NAMALWA (cell line): ENCODE measurements at places on chromosomes 16 and 17.

- DNase-seq = no peak
Observed at GRCh38 chr16:69838489-69838888, 76.4 kb downstream of the WWP2 start.

DNA sequence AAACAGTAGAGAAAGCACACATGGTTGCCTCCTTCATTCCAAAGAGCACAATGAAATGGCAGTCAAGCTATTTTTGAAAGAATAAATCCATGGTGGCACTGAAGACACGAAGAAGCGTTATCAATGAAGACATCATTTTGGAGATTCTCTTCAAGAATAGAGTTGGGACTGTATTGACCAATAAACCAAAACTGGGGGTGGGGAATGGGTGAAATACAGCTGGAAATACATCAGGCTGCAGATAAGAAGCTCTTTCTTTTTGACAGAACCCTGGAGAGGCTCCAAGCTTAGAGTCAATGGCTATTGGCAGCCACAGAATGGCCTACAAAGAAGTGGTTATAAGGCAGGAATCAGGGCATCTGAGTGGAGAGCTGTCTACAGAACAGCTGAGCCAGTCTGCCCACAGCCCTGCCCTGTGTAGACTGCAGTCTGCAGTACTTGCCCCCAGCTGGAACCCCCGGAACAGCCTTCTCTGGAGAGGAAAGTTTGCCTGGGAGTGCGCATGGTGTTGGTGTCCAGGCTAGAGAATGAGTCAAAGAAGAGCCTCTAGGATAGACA lies 100.4 kb downstream of the STX8 start:
- no peak for DNase-seq

DNA sequence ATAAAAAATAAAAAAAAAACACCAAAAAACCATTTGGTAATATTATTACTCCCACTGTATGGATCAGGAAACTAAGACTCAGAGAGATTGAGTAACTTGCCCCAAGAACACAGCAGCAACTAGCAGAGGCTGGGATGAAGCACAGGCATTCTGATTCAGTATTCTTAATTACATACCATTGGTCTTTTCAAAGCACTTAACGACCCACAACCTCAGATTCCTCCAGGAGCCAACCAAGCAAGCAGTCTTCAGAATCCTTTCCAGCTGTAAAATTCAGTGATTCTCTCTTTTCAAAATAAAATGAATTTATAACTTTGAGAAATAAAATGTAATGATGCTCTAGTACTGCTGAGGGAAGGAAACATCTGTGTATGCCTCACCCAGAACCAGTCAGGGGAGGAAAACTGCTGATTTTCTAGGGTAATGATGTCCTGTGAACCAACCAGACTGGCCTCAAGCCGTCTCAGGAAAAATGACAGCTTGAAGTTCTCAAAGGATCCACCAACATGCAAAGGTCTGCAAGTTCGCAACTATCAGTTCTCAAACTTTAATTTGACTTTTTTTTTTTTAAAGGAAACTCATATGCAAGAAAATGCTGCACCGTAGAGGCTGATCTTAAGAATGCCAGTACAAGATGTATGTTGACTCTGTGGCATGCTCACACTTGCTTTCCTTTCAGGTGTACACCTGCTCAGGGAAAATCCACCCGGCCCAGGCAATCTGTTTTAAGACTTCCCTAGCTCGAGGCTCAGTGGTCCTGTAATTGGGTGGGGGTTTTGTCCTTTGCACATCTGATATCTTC lies 9.0 kb downstream of the CUEDC1 start:
- peak; percentile 47 for DNase-seq

DNA sequence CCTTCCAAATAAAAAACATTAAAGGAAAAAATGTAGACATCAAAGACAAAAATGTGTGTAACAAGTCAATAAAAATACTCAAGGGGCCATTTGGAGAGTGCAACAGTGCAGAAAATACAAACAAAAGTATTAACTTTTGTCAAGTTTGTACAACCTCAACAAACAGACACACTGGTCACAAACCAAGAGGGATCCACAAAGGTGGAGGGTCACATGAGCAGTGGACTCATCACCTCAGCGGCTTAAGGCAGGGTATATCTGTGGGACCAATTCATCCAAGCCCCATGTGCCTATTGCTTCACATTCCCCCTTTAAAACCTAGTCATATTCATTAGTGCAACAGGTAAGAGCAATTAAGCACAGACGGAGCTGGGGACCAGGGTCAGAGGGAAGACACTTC lies 45.2 kb downstream of the DCUN1D3 start:
- DNase-seq = no peak

GRCh38 chr17:81069135-81069645 lies 34.2 kb downstream of the BAIAP2 start:
- no peak for DNase-seq
